ENCODE measurements at places on chromosomes 3 and 15.
A peak's percentile ranks its signal among the peaks of the same experiment; 100 is the strongest.

- DNase-seq = no peak
Measured at GRCh38 chr3:4908433-4909156, 70.6 kb upstream of the BHLHE40 start.

- no peak for DNase-seq
Measured at GRCh38 chr3:72660270-72661114, 187.8 kb downstream of the SHQ1 start.

- DNase-seq = no peak
Measured at GRCh38 chr3:72329354-72329753, 518.9 kb downstream of the SHQ1 start.

DNA sequence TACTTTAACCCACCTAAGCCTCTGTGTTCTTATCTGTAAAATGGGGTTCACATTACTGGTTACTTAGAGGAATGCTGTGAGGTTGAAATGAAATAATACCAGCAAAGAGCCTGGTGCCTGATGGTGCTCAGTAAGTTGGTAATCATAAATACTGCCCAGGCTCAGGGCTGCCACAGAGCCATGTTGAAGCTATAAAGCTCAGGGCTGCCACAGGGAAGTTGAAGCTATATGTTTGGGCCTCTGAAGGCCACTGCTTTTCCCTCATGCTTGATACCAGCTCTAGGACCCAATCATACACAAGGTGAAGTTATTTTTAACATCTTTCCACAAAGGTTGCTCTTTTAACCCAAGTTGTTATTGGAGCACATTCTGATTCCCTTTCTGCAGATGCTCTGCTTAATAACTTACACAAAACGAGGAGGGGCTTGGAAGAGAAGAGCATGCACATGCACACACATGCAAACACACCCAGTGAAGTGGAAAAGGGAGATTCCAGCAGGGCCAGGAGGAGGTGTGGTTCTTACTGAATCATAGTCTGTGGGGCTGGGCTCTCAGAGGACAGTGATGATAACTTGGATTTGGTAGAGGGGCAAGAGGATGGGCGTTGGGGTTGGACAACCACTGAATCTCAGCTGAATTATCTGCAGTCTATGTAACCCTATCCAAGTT, 17.4 kb downstream of the PARP14 start:
- DNase-seq = no peak

- DNase-seq = no peak
Measured at GRCh38 chr3:87336761-87337160, 60.4 kb upstream of the POU1F1 start.

- DNase-seq = peak; percentile 8
Measured at GRCh38 chr15:30859091-30859874, 44.4 kb upstream of the FAN1 start.

GRCh38 chr3:28240441-28240840, 978 bp upstream of the CMC1 start:
- DNase-seq = no peak

GRCh38 chr3:10583798-10584708, 78.7 kb upstream of the ATP2B2 start:
- DNase-seq = no peak

- no peak for DNase-seq
Measured at GRCh38 chr3:33063651-33064051, 33.3 kb downstream of the GLB1 start.

DNA sequence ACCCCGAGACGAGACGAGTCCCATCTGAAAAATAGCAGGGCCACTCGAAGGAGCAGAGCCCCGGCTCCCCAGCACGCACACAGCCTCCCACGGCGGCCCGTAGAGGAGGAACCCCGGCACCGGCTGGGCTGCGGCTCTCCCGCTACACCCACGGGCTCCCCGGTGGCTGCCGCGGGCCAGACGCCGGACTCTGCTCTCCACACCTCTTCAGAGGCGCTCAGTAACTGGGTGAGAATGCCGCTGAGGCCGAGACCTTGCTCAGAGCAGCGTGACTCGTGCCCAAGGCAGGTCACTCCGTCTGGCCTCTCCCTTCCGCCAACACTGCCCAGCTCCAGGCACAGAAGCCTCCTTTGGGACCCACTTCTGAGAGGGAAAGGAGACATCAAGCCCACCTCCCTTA, 34.4 kb downstream of the TNK2 start:
- DNase-seq = no peak

- DNase-seq = no peak
Measured at GRCh38 chr3:188691004-188691403, 480.8 kb upstream of the TPRG1 start.

DNA sequence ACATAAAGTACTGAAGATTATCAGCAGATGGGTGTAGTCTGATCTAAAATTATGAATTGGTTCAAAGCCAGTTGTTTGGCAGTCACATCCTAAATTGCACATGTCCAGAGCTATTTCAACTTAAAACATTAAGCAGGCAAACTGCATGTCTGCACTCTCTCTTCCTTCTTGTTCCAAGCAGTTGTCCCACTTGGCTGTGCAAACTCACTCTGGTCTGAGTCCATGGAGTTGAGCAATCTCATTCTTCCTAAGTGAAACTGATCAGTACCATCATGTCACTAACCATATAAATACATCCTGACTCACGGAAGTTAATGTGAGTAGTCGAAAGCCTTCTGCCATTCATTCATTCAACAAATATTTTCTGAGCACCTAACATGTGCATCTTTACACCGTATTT, 353.0 kb downstream of the ROBO1 start:
- no peak for DNase-seq

GRCh38 chr3:50674349-50675178, at the start of gene DOCK3:
Gene DOCK3, plus strand, starts transcription at chr3:50674927. Its CDS starts 337 bp downstream, at chr3:50675264.
- DNase-seq = no peak

- DNase-seq = no peak
Measured at GRCh38 chr15:89171136-89172072, 50.0 kb downstream of the RLBP1 start.

DNA sequence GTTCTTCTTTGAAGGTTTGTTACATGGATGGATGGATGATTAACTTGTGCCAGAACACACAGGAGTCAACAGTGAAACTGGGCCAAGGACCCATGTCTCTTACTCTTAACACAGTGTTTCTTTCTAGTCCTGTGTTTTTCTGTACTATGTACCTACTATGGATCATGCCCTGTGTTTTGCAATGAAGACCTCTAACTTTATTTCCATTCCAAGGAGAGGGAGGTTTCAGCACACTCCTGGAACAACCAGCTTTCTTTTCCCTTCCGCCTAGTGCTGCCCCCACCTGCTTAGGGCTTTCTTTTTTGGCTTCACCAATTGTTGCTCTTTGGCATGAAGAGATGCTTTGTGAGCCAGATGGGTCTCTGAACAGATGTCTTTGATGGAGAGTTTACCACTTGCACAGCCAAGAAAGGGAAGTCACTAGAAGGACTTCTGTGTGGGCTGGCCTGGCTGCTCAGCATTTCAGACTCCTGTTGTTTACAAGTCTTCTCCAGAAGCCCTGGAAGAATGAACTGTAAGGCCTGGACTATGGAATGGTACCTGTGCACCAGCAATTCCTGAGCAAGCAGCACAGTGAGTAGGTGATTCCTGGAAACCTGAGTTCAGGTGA, 44.5 kb downstream of the SNAPC5 start:
- DNase-seq = no peak

Data from left renal cortex interstitium (tissue), 4 donors.